Activated T-cell treated with anti-CD3 and anti-CD28 coated beads, Interleukin-2, amount 50 U/mL, for 72 hours (primary cell): ENCODE measurements at places on chromosomes 3 and 15. TPM values are rescaled to one million over a fixed set of nuclear protein-coding genes. Genes with fewer than 3 reads are reported as not detected.

CFAP100 gene
- total RNA-seq: not detected

- DNase-seq: peak; percentile 66
These were observed 2.8 kb downstream of the ADAMTS17 start for GRCh38 chr15:100338971-100339444.

GRCh38 chr3:150544041-150544440 is 2.3 kb downstream of the SERP1 start:
- no peak for DNase-seq

- DNase-seq: no peak
These were observed 473.6 kb downstream of the SI start for GRCh38 chr3:164604687-164605086.

AHSG gene
- 0.14 TPM for total RNA-seq

- DNase-seq: no peak
These were observed 56.2 kb downstream of the ROPN1B start for GRCh38 chr3:126025116-126025729.

- DNase-seq: no peak
These were observed 8.7 kb downstream of the DET1 start for GRCh38 chr15:88537591-88538317.

GRCh38 chr15:45794712-45795439 is 160.0 kb downstream of the SQOR start:
- no peak for DNase-seq

GRCh38 chr15:60004846-60005351 is 788 bp downstream of the FOXB1 start:
- peak; percentile 31 for DNase-seq

DNA sequence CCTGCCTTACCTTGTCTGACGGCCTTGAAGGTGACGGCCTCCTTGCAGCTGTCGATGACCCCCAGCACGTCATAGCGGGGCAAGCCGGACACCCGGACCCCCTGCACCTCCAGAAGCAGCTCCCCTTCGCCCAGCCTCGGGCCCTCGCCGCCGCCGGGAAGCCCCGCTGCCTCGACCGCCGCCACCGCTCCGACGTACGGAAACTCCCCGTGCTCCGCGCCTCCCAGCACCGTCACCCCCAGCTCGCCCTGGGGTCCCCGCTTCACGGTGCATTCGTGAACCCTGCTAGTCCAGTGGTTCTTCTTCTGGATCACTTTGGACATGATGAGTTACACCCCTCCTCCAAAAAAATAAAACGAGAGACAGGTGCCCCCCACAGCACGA is 740 bp downstream of the MAGI1 start:
- peak; percentile 31 for DNase-seq

FANCD2OS gene
- not detected for total RNA-seq

- DNase-seq: no peak
These were observed 106.8 kb downstream of the TNIK start for GRCh38 chr3:171353423-171353822.

GRCh38 chr3:197394464-197395321 is 96.3 kb upstream of the DLG1 start:
- peak; percentile 71 for DNase-seq

GRCh38 chr3:149021830-149022229 is 30.5 kb downstream of the GYG1 start:
- DNase-seq: no peak

SATB1 gene
- total RNA-seq: 716 TPM

GRCh38 chr3:133448478-133449122 is 48.7 kb downstream of the BFSP2 start:
- DNase-seq: peak; percentile 84

- no peak for DNase-seq
These were observed 785.3 kb downstream of the ROBO2 start for GRCh38 chr3:77825001-77825827.

DNA sequence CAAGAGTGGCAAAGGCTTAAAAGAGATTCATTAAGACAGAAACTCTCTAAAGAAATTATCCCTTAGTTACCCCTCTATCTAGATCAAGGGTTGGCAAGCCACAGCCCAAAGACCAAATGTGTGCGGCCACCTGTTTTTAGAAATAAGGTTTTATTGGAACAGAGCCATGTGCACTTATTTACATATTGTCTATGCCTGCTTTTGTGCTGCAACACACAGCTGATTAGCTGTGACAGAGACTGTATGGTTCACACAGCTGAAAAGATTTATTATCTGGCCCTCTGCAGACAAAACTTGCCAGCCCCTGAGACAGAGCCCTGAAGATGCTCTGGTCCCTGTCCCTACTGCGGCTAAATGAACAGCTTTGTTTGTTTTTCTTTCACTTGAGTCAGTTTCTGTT is 88.1 kb downstream of the ADAMTS9 start:
- no peak for DNase-seq

PYGO1 gene
- not detected for total RNA-seq

KBTBD13 gene
- not detected for total RNA-seq

MKRN3 gene
- 2.1 TPM for total RNA-seq

GRCh38 chr3:71244826-71245488 is 338.6 kb downstream of the FOXP1 start:
- no peak for DNase-seq

CDHR4 gene
- total RNA-seq: 0.39 TPM

IQCF5 gene
- total RNA-seq: not detected

- peak; percentile 18 for DNase-seq
These were observed 2.3 kb downstream of the CCK start for GRCh38 chr3:42263354-42264346.

GRCh38 chr3:69998759-69999139 is 784 bp upstream of the SAMMSON start:
- DNase-seq: no peak

LRRC57 gene
- total RNA-seq: 29.3 TPM

GRCh38 chr3:177141899-177142646 is 55.2 kb downstream of the TBL1XR1 start:
- no peak for DNase-seq

DNA sequence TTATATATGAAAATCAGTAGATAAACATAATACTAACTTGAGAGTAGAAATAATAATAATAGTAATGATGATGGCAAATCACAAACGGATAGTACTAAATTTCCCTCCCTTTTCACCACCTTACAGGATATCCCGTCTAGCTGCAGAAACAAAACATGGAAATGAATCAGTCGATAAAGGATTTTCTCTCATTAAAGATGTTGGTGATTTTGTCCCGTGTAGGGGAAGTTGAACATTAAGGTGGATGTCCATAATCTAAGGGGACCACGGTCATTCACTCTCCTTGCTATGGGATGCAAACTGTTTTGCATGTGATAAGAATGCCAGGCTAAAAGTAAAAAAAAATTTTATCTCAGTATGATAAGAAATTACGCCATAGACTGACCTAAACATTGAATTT is 1027.7 kb upstream of the NR2F2 start:
- no peak for DNase-seq

DNA sequence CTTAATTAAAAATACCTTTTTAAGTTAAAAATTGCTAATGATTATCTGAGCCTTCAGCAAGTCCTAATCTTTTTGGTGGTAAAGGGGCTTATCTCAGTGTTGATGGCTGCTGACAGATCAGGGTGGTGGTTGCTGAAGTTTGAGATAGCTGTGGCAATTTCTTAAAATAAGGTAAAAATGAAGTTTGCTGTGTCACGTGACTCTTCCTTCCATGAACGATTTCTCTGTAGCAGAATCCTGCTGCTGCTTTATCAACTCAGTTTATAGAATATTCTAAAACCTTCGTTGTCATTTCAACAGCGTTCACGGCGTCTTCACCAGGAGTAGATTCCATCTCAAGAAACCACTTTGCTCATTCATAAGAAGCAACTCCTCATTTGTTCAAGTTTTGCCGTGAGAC is 110.1 kb downstream of the SUCNR1 start:
- no peak for DNase-seq

MUSTN1 gene
- 1.3 TPM for total RNA-seq

- DNase-seq: no peak
These were observed 3.0 kb downstream of the TSC22D2 start for GRCh38 chr3:150411106-150411460.

- no peak for DNase-seq
These were observed 64.2 kb upstream of the PYGO1 start for GRCh38 chr15:55652359-55652758.

PTH1R gene
- not detected for total RNA-seq

RETNLB gene
- total RNA-seq: not detected

RBPMS2 gene
- total RNA-seq: 0.14 TPM

- no peak for DNase-seq
These were observed 77.0 kb upstream of the PLSCR5 start for GRCh38 chr3:146682171-146682570.

- no peak for DNase-seq
These were observed 51.7 kb downstream of the CLDN11 start for GRCh38 chr3:170470063-170471016.

DNA sequence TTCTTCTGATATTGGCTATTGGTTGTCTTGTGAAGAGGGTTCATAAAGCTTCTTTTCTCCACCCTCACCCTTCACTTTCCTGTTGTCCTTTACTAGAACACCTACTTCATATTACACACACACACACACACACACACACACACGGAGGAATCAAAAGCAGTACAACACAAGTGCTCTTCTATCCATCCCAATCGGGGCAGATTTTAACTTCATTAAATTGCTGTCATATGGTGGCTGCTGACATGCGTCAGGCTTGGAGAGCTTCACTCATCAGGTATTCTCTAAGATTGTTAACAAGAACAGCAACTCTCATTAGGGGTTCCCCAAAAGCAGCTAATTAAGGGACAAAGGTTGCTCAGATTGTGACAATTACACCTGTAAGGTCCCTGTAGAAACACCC is 239.1 kb upstream of the MEIS2 start:
- no peak for DNase-seq
